ENCODE measurements at places on chromosomes 11 and 22.

DNA sequence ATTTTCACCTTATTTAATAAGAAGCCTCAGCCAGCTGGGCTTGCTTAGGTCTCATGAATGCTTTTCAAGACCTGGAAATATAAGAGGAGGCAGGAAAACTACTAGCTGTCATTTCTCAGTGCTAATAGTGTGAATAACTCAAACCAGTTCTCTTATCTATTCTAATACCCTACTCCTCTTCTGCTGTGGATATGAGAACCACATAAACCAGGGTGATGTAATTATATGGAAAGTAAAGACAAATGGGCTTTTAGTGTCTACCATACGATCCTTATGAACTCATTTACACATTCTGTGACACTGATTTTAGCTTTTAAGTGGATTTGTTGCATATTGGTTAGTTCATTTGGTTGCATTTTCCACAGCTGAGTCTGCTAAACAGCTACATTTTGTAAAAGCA lies 8.6 kb downstream of the PDGFD start:
- DNase-seq, result no peak

DNA sequence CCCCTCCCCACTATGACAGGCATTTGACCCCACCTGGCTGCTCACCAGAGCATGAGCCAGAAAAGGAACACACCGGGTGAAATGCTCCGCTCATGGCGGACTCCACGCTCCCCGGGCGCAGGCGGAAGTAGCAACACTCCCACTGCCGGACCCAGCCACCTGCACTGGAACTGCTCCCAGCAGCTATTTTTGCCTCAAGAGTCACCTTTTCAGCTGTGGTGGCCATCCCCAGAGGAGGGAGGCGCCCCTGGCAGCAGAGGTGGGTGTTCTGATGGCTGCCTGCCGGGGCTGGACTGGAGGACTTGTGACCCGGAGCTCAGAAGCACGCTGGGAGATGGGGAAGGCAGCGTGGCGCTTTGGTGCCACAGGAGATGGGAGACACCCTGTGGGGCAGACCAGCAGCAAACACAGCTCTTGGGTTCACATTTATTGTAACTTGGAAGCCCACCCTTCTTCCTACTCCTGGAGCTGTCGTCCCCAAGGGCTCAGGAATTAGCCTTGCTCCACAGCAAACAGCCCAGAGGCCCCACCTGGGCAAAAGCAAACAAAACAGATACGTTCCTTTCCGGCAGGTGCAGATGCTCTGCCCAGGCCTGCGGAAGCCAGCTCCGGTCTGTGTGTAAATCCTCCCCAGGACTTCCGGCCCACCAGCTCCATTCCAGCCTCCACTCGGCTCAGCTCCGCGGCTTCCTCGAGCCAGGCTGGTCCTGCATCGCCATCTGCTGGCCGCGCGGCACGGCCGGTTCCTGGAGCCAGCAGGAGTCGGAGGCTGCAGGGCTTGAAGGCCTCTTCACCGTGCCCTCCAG lies 3.7 kb downstream of the RPS19BP1 start:
- peak; percentile 90 for DNase-seq

GRCh38 chr11:127255209-127255608 lies 254.6 kb upstream of the KIRREL3 start:
- no peak for DNase-seq

GRCh38 chr11:112470355-112470754 lies 209.7 kb upstream of the PLET1 start:
- DNase-seq, result no peak

GRCh38 chr22:46373921-46374662 lies 38.6 kb downstream of the TRMU start:
- no peak for DNase-seq

DNA sequence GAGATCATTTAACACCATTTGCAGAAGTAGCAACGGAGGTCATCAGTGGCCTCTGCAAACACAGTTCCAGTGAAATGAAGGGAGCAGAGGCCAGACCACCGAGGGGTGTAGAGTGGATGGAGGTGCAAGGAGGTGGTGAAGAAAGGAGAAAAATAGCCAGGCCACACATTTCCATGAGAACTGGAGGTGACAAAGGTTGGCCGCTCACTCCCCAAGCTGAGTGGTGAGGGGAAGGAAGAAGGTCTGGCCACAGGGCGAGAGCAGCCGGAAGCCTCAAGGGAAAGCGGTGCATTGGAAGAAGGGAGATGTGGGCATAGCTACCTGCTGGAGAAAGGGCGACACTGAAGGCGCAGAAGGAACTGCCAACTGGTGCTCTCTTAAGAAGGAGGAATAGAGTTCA lies 20.1 kb upstream of the TMPRSS4 start:
- DNase-seq, result no peak

DNA sequence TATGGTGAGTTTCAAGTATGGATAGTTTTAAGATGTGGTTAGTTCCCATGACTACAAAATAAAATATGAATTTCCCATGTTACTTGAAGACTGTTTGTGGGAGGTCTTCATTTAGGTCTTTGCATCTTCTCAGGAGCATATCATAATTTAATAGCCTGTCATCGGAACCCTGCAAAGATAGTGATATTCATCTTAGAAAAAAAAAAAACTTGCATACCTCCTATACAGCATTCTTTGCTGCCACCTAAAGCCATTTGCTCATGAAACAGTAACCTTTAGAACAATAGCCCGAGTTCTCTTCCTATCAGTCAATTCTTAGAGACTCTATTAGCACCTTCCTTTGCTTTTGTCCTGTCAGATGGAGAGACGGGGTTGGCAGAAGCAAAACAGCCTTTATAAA lies 75.3 kb downstream of the ARFGAP2 start:
- DNase-seq, result no peak

GRCh38 chr11:35580397-35580781 lies 37.9 kb upstream of the FJX1 start:
- no peak for DNase-seq
